ENCODE measurements at places on chromosomes 7 and 10.

GRCh38 chr7:123749537-123749857, 694 bp upstream of the WASL start:
- peak; percentile 79 for DNase-seq

DNA sequence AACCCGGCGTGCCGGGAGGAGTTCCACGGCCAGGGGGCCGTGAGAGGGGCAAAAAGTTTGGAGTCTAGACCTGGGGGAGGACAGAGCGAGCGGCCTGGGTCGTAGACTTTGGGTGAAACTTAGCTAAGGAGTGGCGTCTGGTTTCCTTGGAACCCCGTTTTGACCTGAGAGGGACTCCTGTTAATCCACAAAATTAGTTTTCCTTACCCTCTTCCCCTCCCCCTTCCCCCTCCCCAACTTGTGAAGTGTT, 574 bp downstream of the MARCHF5 start:
- DNase-seq: peak; percentile 7

- DNase-seq: no peak
Measured at GRCh38 chr10:112348759-112349158, 25.2 kb upstream of the ACSL5 start.

- no peak for DNase-seq
Measured at GRCh38 chr7:42100156-42100508, 136.9 kb downstream of the GLI3 start.

DNA sequence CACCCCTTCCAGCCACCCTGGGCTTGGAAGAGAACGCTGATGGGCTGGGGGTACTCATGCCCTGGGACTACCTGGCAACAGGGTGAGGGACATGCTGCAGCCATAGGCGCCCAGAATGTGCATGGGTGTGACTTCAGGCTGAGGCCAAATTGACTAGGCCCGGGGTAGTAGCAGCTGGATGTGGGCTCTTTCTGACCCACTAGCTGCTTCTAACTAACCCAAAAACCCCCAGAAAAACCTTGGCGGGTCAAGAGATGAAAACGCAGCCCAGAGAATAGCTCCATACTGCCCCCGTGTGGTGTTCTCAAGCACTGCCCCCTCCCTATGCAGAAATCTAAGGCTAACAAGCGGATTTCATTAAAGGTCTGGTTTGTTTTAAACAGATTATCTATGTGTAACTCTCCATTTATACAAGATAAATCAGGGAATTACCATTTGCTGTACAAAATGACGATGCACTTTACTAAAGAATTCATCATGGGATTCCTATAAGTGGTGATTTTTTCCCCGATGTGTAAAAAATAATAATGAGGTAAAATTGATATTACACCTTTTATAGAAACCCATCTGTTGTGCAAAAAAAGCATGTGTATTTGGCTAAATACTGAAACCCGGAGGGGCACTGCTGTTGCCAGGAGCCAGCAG, 4.2 kb downstream of the SMARCD3 start:
- DNase-seq: peak; percentile 33

All from bronchial epithelial cell (primary cell).